ENCODE measurements at places on chromosomes 1 and 21.

DNA sequence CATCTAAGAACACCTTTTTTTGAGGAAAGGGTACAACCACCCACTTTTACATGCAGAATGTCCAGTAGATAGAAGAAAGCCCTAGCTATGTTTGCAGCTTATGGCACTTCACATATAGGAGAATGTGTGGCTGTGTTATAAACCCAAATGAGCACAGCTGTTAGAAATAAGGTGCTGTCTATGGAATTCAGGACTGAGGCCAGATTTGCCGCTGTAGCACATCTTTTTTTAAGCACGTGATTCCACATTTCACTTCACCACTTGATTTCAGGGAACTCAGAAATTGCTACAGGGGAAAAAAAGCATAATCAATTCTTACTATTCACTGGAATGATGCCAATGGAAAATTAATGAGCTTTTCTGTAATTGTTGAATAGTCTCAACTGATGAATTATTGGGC is 147.2 kb upstream of the ADAMTS5 start:
- H3K4me3 ChIP-seq = no peak overlapping the region
- H3K4me1 ChIP-seq = no peaks in the 10 kb centered on the region
- H3K27ac ChIP-seq = no peak overlapping the region

DNA sequence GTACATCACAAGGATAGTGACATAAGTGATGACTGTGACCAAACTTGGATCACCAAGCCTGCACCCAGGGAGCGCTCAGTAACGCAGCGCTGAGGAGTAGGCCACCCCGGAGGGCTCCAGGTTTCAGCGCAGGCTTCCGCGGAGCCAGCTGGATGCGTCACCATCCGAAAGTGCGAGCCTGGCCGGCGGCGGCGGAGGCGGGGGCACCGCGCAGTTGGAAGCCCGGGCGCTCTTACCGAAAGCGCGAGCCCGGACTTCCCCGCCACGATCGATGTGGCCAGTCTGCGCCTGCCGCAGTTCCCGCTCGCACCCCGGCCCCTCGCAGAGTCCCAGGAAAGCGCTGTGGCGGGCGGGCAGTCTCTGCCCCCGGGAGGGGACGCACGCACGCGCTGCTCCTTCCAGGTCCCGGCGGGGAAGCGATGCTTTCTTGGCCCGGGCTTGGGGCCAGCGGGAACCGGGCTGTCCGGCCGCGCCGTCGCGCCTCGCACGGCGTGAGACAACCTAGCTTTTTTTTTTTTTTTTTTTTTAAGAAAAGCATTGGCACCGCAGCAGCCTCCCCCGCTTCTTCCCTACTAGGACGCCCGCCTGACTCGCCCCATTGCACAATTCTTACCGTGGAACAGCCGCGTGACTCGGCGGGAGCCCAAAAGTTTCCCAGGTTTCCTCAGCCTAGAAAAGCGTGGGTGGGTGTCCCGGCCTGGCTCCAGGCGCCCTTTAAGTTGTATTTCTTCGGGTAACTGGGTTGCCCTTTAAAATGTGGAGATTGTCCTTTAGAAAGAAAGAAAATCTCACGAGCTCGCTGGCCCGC is 36.4 kb upstream of the JAK1 start:
- no peaks in the 10 kb centered on the region for H3K27me3 ChIP-seq
- H3K36me3 ChIP-seq = no peaks in the 10 kb centered on the region
- peaks cover 15% of the 10 kb centered on the region for H3K4me1 ChIP-seq
- H3K4me3 ChIP-seq = peak overlapping the region; percentile 65
- peak overlapping the region; percentile 86 for H3K27ac ChIP-seq

DNA sequence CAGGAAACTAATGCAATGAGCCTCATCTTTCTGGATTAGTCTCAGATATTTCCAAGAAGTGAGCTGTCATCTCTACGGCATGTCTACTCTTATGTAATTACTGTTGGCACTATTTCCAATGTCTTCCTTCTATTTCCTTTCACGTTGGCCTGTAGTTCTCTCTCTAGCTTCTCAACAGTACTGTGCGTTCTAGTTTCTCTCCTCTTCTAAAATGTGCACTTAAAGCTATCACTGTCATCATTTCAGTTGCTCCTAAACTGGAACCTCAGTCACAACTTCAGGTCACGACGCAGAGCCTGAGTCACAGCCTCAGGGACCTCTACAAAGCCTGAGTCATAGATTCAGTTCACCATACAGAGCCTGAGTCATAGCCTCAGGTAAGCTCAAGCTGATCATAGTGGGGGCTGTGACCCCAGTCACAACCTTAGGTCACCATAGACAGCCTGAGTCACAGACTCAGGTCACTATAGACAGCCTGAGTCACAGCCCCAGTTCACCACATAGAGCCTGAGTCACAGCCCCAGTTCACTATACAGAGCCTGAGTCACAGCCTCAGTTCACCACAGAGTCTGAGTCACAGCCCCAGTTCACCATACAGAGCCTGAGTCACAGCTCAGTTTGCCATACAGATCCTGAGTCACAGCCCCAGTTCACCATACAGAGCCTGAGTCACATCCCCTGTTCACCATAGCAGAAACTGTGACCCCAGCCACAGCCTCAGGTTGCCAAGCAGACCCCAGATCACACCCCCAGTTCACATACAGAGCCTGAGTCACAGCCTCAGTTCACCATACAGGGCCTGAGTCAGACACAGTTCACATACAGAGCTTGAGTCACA is 13.0 kb downstream of the WNT9A start:
- no peak overlapping the region for H3K4me3 ChIP-seq
- DNase-seq = peak; percentile 85
- peak overlapping the region; percentile 53 for H3K27ac ChIP-seq
- no peaks in the 10 kb centered on the region for H3K36me3 ChIP-seq

DNA sequence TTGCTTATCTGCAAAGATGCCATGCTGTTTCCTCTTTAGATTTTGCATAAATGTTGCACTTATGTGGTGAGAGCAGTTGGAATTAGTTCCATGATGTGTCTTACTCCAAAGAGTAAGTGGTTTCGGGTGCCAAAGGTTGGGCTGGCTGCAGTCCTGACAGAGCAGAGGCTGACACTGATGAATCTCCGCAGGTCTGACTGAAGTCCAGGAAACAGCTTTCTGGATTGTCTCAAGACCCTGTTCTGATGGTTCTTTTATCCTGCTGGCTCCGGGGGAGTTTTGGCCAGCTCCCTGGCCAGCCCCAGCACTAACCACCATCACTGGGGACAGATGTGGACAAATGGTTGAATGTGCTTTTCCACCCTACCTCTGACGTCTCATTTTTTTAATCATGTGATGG is 207.2 kb upstream of the KIAA0040 start:
- H3K27ac ChIP-seq = no peak overlapping the region
- no peaks in the 10 kb centered on the region for H3K4me1 ChIP-seq
- H3K27me3 ChIP-seq = no peaks in the 10 kb centered on the region
- no peak overlapping the region for H3K4me3 ChIP-seq

GRCh38 chr21:28936036-28936435 is 56.6 kb downstream of the LTN1 start:
- H3K27me3 ChIP-seq = no peaks in the 10 kb centered on the region
- H3K36me3 ChIP-seq = peaks cover 11% of the 10 kb centered on the region
- no peak overlapping the region for H3K4me3 ChIP-seq
- H3K4me1 ChIP-seq = no peaks in the 10 kb centered on the region
- no peak for DNase-seq
- no peak overlapping the region for H3K27ac ChIP-seq

DNA sequence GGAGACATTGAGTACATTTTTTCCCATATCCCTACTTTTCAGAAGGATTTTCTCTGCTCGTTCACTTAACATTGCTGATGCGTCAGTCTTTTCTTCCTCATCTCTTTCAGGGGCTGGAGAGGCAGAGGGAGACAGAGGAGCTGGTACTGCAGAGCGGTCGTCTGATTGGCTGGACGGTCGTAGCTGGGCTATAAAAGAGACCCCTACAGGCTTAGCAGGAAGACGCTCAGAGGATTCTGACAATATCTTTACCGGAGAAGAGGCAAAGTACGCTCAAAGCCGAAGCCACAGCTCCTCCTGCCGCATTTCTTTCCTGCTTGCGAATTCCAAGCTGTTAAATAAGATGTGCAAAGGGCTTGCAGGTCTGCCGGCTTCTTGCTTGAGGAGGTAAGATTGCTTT is at the start of gene RGS4:
TSS of gene RGS4 (plus strand) at position 220 of the 400 bp plus-strand sequence. CDS start at position 344, 124 bp downstream.
- H3K27ac ChIP-seq = peak within 1 kb of the TSS; percentile 78
- peaks cover 19% of the 10 kb centered on the region for H3K36me3 ChIP-seq
- peak within 1 kb of the TSS; percentile 87 for H3K4me3 ChIP-seq

- H3K4me1 ChIP-seq = no peaks in the 10 kb centered on the region
- H3K4me3 ChIP-seq = no peak overlapping the region
- no peaks in the 10 kb centered on the region for H3K36me3 ChIP-seq
- DNase-seq = no peak
- H3K27ac ChIP-seq = no peak overlapping the region
Observed at GRCh38 chr1:220224033-220224432, 48.2 kb downstream of the RAB3GAP2 start.

DNA sequence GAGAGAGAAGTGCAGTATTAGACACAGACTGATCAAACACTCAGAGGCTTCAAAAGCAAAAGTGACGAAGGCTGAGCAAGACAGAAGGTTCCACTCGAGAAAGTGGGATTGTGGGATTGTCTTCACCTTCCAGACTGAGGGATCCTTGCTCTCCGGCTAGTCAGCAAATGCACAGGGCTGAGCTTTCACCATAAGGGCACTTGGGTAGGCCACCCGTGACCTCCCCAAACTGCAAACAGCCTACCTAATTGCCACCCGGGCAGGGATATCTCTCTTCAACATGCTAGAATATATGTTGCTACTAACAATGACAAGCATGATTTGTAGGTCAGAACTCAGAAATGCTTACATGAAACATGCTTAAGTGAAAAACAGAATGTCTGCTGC is 35.3 kb upstream of the RIPK4 start:
- H3K4me1 ChIP-seq = peaks cover 4% of the 10 kb centered on the region
- no peak for DNase-seq
- H3K27ac ChIP-seq = no peak overlapping the region
- no peaks in the 10 kb centered on the region for H3K27me3 ChIP-seq
- H3K36me3 ChIP-seq = peaks cover 2% of the 10 kb centered on the region
- H3K4me3 ChIP-seq = no peak overlapping the region
